SHP77 (cell line): ENCODE measurements at places on chromosomes 2 and 18.

DNA sequence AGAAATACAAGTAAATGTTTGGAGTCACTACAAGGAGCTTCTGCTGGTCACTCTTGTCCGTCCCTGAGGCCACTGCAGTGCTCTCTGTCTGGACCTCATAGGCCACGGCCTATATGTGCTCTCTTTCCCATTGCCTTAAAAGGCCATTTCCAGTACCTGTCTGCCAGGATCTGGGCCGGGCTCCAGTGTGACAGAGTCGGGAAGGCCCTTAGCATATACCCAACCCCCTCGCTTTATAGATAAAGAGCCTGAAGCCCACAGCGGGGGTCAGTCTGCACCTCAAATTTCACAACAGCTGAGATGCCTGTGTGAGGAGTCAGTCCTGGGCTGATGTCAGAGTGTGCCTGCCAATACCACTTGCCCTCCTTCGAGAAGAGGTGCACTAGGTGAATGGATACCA, 39.9 kb downstream of the ADD2 start:
- no peak for DNase-seq

DNA sequence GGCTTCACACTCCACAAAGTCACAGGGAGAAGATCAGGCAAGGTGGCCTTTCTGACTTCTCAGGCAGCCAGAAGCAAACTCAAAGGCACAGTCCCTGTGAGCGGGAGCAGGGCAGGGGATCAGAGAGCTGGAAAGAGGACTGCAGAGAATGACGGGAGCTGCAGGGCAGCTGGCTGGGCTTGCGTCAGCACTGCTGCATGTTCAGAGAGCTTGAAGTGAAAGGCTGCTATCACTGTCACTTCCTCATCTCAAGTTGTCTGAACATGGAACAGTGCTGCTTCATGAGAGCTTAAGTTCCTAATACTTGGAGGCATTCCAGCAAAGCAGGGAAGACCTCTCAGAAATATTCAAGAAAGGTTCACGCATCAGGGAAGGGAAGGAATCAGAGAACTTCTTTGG, 20.4 kb downstream of the TGFBRAP1 start:
- DNase-seq, result no peak

- DNase-seq, result peak; percentile 68
Observed at GRCh38 chr2:37376421-37377186, 32.2 kb downstream of the QPCT start.

DNA sequence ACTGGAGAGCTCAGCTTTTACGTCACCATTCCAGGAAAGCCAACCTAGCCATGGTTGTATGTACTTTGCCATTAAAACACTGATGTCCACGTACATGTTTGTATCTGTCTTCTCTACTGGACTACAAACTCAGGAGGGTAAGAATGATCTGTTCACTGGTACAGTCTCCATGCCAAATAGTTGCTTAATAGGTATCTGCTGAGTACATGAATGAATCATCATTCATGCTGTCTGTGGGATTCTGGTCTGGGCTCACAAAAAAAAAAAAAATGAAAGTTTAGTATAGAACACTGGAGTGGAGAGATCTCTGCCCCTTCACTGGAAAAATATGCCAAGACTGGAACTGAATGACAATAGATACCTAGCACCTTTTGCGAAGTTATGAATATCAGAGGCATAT, 102.6 kb upstream of the ITGA4 start:
- no peak for DNase-seq

DNA sequence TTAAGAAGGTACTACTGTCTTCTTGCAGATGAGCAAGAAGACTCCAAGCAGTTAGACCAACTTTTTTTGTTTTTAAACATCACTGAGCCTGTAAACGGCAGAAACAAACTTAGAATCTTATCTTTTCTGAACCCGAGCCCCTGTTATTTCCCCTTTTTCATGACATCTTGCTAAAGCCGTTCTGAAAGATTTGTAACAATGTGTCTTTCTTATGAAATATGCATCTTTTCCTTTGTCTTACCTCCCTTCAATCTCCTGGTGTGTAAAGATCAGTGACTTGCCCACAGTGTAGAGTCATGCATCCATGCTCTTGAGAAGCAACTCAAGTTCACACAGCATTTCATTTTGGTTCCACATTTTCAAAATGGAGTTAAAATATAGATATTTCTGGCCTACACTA, 288.8 kb upstream of the CELF4 start:
- no peak for DNase-seq

DNA sequence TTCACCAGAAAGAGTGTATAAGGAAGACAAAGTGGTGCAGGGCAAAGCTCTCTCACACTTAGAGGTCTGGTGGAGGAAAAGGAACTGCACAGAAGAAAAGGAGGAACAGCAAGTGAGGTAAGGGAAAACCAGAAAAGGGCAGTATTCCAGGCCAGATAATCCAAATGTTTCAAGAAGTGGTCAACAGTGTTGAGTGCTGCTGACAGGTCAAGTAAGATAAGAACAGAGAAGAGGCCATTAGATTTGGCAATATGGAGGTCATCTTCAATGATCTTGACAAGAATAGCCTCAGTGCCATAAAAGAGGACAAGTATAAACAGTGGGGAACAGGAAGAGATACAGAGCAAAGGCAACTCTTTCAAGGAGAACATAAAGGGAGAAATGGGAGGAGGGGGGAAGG, 15.0 kb downstream of the ADD2 start:
- DNase-seq, result no peak

DNA sequence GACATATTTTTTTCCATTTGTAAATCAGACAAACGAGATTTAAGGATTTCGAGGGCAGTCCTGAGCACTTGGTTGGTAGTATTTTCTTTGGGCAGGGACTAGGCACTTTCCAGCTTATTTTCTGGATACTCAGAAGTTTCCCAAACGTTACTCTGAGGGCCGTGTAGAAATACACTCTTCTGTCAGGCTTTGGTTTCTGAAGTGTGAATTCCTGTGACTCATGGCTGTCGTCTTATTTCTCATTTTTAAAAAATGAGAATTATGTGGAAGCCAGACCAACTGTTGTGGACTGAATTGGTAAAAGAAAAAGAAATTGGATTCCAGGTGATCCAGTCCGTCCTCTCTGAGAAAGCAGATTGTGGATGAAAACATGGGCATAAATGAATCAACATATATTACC, 658.6 kb upstream of the FANCL start:
- DNase-seq, result no peak

- DNase-seq, result no peak
Observed at GRCh38 chr2:113291191-113291590, 12.5 kb upstream of the PAX8 start.

DNA sequence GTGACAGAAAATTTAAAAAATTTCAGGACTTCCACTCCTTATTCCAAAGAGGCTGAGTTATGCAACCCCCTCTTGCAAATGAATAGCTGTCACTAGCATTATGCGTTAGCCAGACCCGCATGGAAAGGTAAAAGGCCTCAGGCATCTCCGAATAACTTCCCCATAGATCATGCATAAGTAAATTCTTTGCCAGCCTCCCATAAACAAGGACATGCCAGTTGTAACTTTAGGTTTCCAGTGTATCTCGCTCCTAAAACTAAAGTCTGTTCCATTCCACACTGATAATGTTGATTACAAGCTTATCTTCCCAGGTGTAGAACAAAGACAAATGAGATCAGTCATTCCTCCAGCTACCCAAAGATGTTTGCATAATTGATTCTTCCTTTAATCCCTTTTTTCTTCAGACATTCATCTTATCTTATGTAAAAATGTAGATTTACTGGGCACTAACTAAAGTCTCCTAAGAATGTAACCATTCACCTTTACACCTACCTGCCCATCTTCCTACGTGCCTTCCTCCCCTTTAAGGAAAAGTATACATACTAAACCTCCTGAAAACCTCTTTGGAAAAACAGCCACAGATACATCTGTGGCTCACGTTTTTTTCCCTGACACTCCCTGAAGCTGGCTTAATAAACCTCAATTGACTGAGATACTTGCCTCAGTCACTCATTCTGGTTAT, 13.6 kb upstream of the NFU1 start:
- no peak for DNase-seq

GRCh38 chr2:218465987-218466633, 47.2 kb downstream of the VIL1 start:
- no peak for DNase-seq

GRCh38 chr18:56532176-56532840, 106.1 kb downstream of the TXNL1 start:
- DNase-seq, result no peak

DNA sequence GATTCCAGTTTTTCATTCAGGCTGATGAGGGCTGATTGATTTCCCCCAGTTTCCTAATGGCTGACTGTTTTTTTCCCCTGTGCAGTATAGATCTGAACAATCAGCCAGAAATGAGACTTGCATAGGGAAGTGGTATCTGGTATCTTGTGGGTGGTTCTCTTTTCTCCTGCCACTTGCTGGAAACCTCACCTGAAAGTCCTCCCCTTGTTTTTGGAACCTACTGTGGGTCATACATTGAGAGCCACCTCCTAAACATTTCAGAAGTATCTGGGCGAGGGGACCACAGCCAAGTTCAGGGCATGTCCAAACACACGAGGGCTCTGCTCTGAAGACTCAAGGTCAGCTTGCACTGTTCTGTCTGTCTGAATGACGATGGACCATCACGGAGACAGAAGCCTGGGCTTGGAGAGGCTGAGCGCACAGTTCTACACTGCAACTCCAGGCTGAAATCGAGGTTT, 19.3 kb downstream of the ALPK2 start:
- DNase-seq, result no peak

DNA sequence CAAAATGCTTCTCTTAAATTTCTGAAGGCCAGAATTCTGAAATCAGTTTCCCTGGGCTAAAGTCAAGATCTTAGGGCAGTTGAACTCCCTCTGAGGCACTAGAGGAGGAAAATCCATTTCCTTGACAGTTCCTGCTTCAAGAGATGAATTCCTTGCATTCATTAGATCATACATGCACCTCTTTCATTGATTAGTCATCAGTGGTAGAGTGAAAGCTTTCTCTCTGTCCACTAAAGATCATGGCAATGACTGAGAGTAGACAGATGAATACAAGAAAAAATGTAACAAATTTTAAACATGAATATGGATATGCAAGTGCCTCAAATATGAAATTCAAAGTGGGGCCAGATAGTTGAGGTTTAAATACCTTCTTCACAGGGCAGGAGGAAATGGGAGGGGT, 693.4 kb upstream of the TMEFF2 start:
- DNase-seq, result no peak

- no peak for DNase-seq
Observed at GRCh38 chr2:11795590-11795989, 49.2 kb downstream of the LPIN1 start.

DNA sequence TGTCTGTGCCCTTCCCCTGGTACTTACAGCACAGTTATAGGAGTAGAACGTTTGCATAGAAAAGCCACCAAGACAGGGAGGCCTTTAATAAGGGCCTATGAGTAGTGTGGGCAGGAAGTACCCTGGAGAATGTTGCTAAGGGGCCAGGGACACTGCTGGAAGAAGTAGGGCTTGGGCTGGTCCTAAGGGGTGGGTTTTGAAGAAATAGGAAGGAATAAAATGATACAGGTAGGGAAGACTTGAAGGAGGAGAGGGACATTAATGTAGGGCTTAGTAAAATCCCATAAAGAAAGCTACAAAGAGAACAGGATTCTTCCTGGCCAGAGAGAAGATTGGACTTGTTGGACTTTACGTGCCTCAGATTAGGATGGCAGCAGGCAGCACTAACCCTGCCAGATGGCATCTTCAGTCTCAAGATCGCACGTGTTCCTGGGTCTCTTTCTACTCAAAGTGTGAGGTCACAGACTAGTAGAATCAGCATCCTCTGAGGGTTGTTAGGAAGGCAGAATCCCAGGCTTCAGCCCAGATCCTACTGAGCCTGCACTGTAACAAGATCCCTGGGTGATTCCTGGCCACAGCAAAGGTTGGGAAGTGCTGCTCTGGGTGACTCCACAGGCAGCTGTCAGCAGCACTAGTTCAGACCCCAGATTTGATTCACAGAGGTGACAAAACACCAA, 39.2 kb downstream of the EPAS1 start:
- no peak for DNase-seq

GRCh38 chr2:16067444-16067843, 127.1 kb downstream of the MYCN start:
- no peak for DNase-seq

DNA sequence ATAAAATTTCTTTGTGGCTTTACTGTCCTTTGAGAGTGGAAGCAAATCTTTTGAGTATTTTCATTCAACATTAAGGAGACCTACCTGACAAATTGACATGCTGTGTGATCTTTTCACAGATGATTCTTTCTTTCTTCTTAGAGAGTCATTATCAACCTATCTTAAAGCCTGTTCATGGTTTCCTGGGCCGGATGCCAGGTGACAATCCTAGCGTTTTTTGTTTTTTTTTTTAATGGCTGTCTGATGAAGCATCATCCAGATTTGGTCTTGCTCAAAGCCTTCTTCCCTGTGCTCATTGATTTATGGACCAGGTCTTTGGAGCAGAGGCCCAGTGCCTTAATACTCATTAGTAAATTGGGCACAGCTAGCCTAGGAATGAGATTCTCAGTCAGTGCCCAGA, 9.8 kb upstream of the MGAT5 start:
- DNase-seq, result no peak

- DNase-seq, result no peak
Observed at GRCh38 chr2:14336759-14337382, 295.6 kb upstream of the LRATD1 start.

DNA sequence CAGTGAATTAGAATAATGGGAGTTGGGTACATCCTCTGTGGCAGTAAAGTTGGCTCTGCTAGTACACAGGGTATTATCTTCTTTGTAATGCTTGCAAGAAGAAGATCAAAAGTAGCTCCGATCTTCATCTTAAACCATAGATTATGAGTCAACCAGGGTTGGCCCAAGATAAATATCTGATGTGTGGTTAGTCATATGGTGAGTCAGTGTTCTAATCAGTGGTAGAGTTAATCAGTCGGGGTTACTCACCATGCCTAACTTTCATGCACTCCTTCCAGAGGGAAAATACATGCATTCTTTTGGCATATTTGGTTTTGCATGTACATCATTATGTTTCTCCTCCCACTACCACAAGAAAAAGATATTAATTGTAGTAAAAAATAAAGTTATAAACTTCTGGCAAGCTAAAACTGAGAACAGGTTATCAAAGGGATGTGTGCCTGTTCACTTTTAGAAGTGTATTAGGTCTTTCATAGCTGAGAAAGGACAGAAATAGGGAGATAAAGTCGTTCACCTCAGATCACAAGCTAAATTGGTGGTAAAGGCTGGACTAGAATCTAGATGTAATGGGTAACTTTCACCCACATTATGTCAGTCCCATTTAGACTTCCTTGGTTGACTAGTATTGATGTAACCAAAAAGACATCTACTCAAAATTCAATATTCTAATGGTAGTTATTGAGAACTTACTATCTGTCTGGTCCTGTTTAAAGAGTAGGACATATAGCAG, 684.4 kb downstream of the IRS1 start:
- no peak for DNase-seq

DNA sequence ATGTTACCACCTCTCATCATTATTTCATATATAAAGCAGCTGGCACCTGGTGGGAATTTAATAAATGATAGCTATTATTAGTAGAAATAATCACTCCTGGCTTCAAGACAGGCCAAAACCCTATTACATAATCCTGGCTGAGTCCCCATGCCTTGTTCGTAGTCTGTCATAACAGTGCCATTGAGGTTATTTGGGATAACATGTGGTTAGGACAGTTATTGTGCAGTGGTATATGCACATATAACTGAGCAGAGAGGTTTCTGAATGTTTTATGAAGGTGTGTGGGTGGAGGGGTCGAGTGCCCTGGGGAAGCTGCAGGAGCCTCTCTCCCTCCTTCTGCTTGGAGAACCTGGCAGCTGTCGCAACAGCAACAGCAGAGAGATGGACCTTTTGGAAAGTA, 162.4 kb upstream of the NABP1 start:
- no peak for DNase-seq

GRCh38 chr2:197073701-197074433, 147.4 kb upstream of the PGAP1 start:
- DNase-seq, result no peak
